ENCODE measurements at places on chromosomes 1 and 21.

DNA sequence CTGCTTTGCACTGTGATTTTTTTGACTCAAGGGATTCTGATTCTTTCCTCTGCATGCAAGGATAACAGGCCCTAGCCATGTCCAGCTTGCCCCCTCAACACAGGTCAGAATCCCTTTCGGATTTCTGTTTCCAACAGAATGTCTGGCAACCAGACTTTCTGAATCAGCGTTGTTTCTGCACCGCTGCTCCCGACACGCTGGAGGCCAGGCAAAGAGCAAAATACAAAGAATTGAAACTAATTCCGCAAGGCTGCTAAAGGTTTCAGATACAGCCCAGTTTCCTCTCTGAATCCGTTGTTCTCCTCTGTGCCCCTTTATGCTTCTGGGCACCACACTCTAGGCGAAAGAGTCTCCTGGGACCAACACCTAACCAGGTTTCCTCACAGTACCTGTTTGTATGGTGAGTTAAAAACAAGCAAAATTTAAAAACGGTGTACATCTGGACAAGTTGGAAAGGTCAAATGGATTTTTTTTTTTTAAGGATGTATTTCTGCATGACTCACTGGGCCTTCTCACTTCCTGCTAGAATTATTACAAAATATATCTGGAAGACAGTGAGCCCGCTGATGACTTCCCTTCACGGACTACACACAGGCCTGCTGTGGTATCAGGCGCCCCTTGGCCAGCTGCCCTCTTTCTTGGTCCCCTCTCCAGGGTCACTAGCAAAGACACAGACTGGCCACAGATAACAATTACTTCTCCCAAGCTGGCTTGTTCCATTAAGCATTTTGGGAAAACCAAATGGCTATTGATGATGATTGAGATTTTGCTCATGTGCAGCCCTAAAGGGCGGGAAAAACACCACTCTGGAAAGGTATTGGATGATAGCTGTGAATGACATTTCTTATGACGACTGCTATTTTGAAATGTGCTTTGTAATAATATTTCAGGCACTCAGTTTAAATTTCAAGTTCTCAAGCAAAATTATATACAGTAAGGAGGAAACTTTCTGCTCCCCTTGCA is 118.3 kb downstream of the TGFB2 start:
- no peak for DNase-seq

DNA sequence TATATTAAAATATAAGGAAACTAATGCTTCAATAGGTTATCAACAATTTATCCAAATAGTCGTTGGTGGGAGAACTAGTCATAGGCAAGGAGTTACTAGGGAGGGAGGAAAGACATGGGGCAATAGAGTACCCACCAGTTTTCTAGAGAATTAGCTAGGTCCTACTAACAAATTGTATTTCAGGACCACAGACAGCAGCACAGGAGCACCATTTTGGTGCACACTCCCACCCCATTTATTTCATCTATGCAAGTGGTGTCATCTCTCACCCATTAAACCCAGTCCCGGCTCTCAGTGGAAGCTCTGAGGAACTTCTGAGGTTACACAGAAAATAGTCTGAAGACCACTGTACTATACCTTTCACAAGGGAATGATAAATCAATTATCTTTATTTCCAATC is 89.0 kb upstream of the BCAR3 start:
- DNase-seq = no peak

DNA sequence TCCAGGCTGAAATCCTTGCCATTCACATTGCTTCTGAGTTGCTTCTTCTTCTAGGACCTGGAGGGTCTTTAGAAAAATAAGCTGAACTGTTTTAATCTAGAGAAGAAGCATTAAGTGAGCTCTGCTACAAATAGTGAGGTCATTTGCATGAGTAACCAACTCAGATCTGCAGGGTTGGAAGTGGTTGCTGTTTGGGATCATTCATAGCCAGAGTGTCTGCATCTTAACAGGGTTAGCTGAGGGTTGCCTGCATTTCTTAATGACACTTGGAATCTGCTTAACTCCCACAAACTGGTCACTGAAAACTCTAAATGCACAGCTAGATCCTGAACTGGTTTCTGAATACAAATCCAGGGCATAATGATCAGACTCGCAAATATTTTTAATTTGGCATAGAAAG is 9.9 kb downstream of the CNIH3 start:
- DNase-seq = no peak

GRCh38 chr1:48524892-48525467 is 53.0 kb upstream of the SPATA6 start:
- DNase-seq = no peak

GRCh38 chr1:100971021-100971420 is 54.6 kb downstream of the DPH5 start:
- no peak for DNase-seq

DNA sequence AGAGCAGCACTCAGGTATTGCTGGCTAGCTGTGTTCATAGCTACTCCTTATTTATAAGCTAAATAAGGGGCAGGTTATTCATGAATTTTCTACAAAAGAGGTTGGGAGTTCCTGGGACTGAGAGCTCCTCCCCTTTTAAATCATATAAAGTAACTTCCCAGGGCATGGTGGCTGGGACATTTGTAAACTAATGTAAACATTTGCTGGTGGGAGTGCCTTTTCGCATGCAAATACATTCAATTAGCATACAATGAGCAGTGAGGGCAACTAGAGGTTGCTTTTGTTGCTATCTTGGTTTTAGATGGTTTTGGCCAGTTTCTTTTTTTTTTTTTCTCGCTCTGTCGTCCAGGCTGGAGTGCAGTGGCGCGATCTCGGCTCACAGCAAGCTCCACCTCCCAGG is 43.4 kb downstream of the GNPAT start:
- DNase-seq = no peak

DNA sequence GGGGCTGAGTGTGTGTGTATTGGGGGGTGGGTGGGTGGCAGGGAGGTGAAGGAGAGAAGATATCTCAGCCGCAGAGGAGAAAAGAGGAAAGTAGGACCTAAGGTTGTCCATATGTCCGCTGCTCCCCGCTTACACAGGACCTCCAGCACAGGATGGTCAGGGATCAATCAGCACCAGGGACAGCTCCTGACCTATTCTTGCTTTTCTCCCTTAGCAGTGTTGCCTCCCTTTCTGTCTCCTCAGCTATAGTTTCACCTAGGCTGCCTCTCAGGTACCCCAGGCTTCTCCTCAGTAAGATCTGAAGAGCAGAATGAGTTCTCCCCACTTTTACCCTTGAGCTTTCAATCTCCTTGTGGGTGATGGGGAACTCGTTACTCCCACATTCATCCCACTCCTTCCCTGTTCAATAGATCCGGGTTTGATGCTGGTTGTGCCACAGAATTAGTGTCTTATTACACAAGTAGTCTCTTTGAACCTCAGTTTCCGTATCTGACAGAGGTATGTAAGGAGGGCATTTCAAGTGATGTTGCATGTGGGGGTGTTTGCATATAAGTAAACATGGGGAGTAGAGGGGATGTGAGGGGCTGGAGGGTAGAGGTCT is 1.4 kb upstream of the DPH2 start:
- DNase-seq = no peak

GRCh38 chr1:65793359-65793732 is 651 bp downstream of the PDE4B start:
- DNase-seq = no peak

DNA sequence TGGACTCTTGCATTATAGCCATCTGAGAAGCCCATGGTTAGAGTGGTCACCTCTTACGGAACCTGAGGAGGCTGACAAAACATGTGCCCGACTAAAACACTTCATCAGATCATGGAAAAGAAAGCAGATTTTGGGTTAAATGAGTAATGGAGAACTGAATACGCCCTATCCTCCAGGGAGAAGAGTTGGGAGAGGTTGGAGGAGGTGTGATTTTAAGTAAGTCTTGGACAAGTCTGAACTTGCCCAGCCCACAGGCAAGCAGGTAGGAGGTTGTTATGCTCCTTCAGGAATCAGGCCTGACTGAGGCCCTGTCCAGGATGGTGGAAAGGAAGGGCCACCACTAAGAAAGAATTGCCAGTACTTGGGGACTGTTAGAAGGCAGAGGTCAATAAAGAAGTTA is 255.8 kb downstream of the TGFB2 start:
- DNase-seq = no peak

DNA sequence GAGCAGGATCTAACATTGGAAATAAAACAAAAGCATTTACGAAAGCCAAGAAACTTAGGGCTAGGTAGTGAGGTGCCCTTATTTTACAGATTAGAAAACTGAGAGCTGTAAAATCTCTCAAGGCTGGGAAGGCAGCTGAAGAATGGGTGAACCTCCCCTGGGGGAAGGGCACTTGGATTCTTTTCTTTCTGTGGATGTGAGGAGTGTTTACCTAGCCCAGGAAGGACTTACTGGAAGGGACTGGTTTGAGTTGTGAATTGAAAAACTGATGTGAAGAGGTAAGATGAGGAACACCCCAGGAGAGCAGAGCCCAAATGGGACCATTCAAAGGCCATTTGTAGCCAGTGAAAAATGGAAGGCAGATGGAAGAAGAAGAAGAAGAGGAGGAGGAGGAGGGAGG is 74.7 kb upstream of the NGF start:
- no peak for DNase-seq

GRCh38 chr1:115283681-115284146 is 54.3 kb downstream of the NGF start:
- DNase-seq = no peak

DNA sequence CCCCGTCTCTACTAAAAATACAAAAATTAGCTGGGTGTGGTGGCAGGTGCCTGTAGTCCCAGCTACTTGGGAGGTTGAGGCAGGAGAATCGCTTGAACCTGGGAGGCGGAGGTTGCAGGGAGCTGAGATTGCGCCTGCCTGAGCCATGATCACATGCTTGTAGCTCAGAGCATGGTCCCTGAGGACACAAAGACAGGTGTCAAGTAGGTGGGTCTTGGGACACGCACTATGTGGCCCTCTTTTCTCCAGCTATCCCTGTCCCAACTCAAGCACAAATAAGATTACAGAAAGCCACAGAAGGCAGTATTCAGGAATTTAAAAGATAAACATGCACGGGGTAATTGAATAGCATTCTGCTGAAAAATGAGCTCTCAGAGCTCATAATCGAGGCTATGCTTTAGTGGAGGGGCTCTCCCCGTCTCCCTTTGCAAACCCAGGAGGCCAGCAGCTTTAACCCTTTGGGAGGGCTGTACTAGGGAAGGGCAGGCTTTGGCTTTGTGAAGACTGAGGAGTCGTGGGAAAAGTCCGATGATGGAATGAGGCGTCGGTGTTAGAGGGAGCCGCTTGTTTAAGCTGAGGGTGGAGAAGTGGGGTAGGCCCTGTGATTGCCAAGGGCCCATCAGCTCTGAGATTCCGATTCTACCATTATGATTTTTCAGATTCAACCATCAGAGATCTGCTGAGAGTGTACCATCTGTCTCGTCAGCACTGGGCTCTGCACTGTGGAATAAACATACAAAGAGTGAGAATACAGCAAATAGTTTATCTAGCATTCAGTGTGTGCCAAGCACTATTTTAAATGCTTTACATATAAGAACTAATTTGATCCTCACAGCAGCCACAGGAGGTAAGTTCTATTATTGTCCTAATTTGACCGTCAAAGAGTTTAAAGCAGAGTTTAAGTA is 59.7 kb upstream of the CD34 start:
- no peak for DNase-seq

GRCh38 chr1:113452921-113453770 is 62.8 kb downstream of the MAGI3 start:
- DNase-seq = no peak

DNA sequence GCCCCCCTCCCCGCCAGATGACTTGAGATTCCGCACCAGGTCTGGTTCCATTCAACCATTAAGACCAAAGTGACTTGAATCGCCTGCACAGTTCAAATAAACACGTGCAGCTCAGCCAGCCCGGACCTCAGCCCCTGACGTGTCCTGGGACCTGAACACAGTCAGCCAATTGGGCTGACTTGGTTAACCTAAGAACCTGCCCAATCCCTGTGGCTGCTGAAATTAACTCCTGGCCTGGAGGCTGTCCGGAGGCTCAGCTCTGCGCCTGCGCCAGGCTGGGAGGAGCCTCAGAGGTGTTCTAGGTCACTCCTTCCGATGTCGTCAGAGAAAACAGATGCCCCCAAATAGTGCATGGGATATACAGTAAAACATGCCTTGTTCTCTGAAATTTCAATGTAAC is 73.4 kb downstream of the SCCPDH start:
- DNase-seq = peak; percentile 31

- no peak for DNase-seq
Observed at GRCh38 chr1:11294951-11295350, 22.0 kb downstream of the UBIAD1 start.

DNA sequence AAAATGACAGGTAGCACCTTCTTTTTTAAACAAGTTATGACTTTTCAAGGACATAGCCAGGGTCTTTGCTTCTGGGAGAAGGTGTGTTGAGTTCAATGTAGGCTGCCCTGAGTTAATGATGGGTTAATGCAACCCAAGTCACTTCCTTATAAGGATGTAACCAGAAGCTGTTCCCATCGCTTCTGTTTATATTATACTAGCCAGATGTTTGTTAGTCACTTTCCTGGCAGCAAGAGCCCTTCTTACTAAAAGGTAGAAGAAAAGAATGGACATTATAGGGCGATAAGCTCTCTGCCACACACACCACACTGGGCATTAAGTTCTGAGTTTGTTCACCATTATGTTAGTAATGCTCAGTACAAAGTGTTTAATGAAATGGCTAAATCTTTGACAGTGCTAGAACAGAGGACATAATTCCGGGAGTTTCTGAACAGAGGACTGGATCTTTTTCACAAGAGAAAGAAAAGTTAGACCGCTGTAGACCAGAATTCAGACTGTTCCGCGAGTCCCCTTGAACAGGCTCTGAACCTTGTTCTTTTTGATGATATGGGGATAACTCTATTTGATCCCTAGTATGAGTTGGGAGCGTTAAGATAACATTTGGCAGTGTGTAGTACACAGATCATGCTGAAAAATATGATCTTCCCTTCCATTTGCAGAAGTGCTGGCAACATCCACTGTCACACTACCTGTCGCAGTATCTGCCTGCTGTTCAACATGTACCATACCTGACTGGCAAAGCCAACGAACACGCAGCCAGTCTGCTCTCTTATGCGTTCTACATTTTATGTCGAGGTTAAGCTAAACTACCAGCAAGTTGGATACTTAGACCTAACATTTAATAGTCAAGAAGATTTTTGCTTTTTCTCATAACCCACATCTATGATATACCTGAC is 41.0 kb downstream of the DEGS1 start:
- DNase-seq = no peak

- no peak for DNase-seq
Observed at GRCh38 chr1:36446746-36447145, 3.5 kb downstream of the OSCP1 start.

DNA sequence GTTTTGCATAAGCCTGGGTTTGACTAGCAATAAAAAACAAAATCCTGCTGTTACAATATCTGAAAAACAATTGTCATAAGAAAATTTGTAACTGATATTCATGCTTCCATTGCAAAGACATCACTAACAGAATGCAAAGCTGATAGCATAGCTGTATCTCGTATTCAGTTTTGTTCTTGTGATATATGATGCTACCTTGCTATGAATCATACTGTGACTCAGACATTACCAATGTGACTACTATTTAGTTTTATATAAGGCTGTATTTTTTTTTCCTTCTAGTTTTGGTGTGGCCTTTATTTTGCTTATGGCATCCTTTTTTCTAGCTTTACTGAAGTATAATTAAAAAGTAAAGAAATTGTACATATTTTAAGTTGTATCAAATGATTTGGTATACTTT is 1381.8 kb downstream of the MRPL39 start:
- DNase-seq = no peak

Data from activated effector memory CD4-positive, alpha-beta T cell treated with anti-CD3 and anti-CD28 coated beads, Interleukin-2, amount 50 U/mL, for 16 hours (primary cell).